NCI-H1092 (cell line): ENCODE measurements at places on chromosomes 16 and 17.

DNA sequence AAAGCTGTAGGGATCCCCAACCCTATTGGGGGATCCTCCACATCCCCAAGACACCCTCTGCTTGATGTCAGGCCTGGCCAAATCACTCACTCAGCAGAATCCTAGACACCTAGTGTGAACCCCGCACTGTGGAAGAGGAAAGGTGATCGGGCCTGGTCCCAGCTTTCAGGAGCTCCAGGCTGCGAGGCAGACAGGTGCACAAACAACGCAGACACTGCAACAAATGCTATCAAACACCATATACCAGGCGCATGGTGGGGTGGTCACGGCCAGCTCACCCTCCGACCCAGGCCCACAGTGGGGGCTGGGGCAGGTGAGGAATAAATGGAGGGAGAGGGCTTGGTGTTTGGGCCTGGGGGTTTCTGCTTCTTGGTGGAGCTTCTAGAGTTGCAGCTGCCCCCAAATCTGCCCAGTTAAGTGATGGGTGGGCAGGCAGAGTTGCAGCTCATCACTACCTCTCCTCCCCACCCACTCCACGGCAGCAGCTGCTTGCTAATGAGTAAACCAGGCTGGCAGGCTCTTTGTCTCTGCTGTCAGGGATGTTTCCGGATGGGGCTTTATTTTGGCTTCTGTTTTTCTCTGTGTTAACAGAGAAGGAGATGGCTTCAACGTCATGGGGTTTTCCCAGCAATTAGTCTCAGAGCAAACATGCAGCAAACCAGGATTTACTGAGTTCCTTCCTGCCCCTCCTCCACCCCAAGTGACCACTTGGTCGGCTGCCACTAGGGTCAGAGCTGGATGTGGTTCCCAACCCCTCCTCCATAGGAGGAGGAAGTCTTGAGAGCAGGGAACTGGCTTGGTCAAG is 46.6 kb downstream of the PECAM1 start:
- peak; percentile 84 for DNase-seq

- peak; percentile 45 for DNase-seq
Observed at GRCh38 chr17:64411999-64412771, 21.5 kb upstream of the PECAM1 start.

DNA sequence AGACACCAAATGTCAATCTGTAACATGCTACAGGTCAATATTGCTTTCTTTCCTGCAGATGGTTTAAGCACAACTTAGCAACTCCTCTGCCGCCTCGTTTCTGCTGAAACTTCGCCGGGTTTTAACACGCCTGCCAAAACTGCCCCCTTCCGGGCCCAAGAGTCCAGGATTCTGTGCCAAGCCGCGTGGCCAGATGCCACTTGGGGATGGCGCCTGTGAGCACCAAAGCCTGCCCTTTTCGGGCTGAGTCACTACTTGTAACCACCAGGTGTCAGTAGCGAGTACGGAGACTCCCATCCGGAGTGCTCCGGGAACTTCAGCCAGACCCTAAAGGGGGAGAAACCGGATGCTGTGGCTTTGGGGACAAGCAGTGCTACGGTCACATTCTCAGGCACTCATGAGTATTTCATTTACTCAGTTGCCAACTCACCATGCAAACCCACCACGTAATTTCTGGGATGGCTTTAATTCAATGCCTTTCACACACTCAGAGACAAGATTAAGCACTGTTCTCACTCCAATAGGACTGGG is 7.8 kb downstream of the PMP22 start:
- peak; percentile 32 for DNase-seq

DNA sequence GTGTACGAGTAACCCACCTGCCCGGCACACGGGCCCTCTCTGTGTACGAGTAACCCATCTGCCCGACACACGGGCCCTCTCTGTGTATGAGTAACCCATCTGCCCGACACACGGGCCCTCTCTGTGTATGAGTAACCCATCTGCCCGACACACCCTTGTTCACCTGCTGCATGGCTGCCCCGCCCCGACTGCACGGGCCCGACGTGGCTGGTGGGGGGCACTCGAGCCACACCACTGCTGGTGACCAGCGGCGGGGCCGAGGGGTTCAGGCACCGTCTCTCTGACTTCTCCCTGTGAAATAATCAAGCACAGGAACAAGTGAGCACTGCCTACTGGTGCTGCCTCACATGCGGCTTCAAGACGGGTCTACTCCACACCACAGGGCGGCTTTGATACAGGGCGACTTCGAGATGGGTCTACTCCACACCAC is 22.1 kb downstream of the MAP1LC3B start:
- DNase-seq: no peak

GRCh38 chr17:66429680-66430079 is 127.3 kb downstream of the PRKCA start:
- no peak for DNase-seq

- no peak for DNase-seq
Observed at GRCh38 chr17:48598736-48599135, 5.2 kb upstream of the HOXB5 start.

- DNase-seq: no peak
Observed at GRCh38 chr16:54164789-54165173, 121.8 kb downstream of the IRX3 start.
